Heart left ventricle (tissue), 16 donors: ENCODE measurements at places on chromosomes 16 and 17.

GRCh38 chr16:84680165-84680842 is 19.5 kb upstream of the USP10 start:
- DNase-seq: no peak

- DNase-seq: no peak
Measured at GRCh38 chr16:27359051-27359450, 42.9 kb upstream of the IL21R start.

GRCh38 chr17:75277664-75278071 is 6.6 kb upstream of the MIF4GD start:
- DNase-seq: no peak

DNA sequence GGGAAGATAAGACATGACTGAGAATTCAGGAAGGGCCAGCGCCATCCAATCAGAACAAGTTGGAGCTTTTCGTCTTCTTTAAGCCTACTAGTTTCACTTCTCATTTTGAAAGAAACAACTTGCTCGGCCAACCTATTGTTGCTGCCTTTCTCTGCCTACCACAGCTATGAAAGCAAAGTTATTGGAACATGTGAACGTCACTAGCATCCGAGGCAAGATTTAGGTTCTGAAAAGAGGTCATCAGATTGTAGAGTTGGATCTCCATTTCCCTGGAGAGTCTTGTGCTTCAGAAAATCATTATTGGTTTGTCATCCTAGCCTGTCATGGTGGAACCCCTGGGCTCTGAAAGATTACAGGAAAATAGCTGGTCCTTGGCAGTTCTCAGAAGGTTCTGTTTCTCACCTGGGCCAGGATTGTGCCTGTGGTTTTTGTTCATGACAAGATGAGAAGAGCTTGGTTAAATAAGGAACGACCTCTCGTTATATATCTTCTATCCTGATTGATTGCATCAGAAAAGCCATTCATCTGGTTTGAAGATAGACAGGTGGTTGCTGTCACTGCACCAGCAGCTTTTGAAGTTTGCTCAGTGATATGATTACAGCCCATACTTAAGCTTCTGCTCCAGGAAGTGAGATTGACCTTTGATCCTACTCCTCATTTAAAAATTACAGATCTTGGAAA is 25.3 kb downstream of the CDH13 start:
- no peak for DNase-seq

GRCh38 chr17:53039981-53040380 is 782.7 kb upstream of the KIF2B start:
- no peak for DNase-seq
